ENCODE measurements at places on chromosomes 1 and 21. TPM values are rescaled to one million over a fixed set of nuclear protein-coding genes. Genes with fewer than 3 reads are reported as not detected.

DNA sequence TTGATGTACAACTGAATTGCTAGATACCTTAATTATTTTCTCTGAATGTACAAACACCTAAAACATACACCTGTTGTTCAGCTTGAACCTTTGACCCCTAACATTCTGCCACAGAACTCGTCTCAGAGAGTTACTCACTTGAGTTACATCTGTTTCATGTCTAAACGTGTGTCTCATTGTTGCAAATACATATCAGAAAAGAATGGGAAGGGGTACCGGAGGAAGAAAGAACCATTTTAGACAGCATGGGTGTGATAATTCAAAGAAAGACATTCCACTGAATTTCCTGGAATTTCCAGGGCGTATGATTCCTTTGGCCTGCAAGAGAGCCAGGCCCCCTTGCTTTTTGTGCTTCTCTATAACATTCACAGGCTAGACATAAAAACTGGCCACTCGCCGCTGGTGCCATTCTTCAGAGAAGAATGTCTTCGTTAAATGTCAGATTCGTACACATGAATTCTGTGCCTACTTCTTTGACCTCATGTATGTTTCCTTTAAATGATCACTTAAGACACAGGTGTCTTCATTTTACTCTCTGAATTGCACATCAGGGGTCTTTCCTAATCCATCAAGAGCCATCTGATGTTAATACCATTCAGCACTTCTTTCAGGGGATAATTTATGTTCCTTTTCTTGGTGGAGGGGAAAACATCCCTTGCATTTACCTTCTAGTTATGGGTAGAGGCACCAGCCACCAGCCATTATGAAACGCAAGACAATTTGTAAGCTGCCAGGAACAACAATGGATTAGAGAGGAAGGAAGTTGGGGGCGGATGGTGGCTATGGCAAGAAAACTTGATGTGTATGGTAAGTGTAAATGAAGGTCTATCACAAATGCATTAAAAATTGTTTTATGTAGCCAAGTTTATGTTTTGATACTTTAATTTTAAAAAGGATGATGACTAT is 12.7 kb downstream of the ATF3 start:
- H3K27me3 ChIP-seq, result no peaks in the 10 kb centered on the region
- H3K27ac ChIP-seq, result no peak overlapping the region
- H3K36me3 ChIP-seq, result peaks cover 45% of the 10 kb centered on the region
- H3K4me1 ChIP-seq, result no peaks in the 10 kb centered on the region
- H3K4me3 ChIP-seq, result no peak overlapping the region

The FAM131C gene
- not detected for total RNA-seq

GRCh38 chr1:162195567-162195966 is 126.1 kb downstream of the NOS1AP start:
- peaks cover 76% of the 10 kb centered on the region for H3K4me1 ChIP-seq
- no peaks in the 10 kb centered on the region for H3K27me3 ChIP-seq
- DNase-seq, result no peak
- no peak overlapping the region for H3K4me3 ChIP-seq
- no peaks in the 10 kb centered on the region for H3K36me3 ChIP-seq

GRCh38 chr1:11252538-11252937 is 9.8 kb downstream of the MTOR start:
- DNase-seq, result no peak
- no peak overlapping the region for H3K27ac ChIP-seq
- peaks cover 14% of the 10 kb centered on the region for H3K4me1 ChIP-seq
- H3K36me3 ChIP-seq, result peaks cover 20% of the 10 kb centered on the region

The PLA2G2A gene
- 0.35 TPM for total RNA-seq

DNA sequence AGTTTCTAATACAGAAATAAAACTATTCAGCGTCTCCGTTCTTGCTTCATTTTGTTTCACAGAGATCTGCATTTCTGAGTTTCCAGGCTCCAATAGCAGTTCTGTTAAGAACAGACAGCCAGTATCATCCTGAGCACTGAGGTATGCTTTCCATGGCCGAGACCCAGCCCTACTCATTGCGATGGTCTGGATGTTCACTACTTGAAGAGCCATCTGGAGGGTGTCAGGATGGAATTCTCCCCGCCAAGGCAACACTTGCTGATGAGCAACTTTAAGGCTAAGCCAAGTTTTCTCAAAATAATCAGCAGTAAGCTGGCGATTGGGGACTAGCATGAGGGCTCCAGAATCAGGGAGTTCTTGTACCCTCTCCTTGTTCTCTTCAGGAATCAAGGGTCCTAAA is 7.7 kb upstream of the BCL2L15 start:
- H3K4me3 ChIP-seq, result no peak overlapping the region
- no peak overlapping the region for H3K27ac ChIP-seq
- no peaks in the 10 kb centered on the region for H3K27me3 ChIP-seq
- no peaks in the 10 kb centered on the region for H3K4me1 ChIP-seq
- DNase-seq, result no peak
- peaks cover 7% of the 10 kb centered on the region for H3K36me3 ChIP-seq

- no peaks in the 10 kb centered on the region for H3K27me3 ChIP-seq
- no peak overlapping the region for H3K27ac ChIP-seq
- peaks cover 100% of the 10 kb centered on the region for H3K36me3 ChIP-seq
- DNase-seq, result no peak
- no peak overlapping the region for H3K4me3 ChIP-seq
Observed at GRCh38 chr1:42934541-42935312, 23.9 kb downstream of the SLC2A1 start.

The RAVER2 gene
- 15.4 TPM for total RNA-seq

Measured in HepG2 (cell line).